ENCODE measurements at places on chromosomes 2 and 18. TPM values are rescaled to one million over a fixed set of nuclear protein-coding genes. Genes with fewer than 3 reads are reported as not detected.

KIF5C gene
- polyA plus RNA-seq = 1.0 TPM

RGPD3 gene
- 0.06 TPM for polyA plus RNA-seq

AQP12A gene
- not detected for polyA plus RNA-seq

DNA sequence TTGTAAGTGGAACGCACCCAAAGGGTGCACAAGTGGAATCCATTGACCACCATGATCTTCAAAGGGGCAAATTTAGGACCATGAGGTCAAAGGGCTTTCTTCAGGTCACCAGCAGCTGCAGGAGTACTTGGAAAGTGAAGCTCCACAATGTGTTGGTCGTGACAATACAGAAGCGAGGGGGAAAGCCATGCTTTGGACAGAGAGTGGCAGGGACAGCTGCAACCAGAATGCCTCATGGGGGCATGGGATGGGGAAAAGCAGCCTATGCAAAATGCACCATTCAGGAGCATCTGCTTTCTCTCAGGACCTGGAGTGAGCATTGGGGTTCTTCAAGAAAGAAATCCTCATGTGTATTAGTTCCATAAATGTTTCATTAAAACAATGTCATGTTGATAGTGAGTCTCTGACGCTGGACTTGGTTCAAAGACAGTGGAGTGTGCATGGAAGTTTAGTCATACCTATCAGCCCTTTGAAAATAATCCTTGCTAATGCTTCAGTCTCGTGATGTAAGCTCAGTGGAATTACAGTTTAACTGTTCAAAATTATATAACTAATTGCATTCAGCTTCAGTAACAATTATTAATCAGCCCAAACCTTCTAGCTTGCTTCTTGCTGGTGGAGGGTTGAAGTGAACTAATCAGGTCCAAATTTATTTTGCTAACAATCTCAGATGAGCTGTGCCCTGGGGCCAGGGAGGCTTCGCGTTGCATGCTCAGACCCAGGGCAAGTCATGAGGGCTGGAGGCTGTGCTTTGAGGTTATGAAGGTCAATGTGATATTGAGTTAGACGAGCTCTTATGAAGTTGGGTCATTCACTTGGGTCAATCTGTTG is 41.6 kb downstream of the ACKR3 start:
- H3K27me3 ChIP-seq = peaks cover 22% of the 10 kb centered on the region
- no peak for DNase-seq
- peaks cover 3% of the 10 kb centered on the region for H3K4me1 ChIP-seq
- H3K27ac ChIP-seq = no peak overlapping the region
- no peaks in the 10 kb centered on the region for H3K36me3 ChIP-seq

DNA sequence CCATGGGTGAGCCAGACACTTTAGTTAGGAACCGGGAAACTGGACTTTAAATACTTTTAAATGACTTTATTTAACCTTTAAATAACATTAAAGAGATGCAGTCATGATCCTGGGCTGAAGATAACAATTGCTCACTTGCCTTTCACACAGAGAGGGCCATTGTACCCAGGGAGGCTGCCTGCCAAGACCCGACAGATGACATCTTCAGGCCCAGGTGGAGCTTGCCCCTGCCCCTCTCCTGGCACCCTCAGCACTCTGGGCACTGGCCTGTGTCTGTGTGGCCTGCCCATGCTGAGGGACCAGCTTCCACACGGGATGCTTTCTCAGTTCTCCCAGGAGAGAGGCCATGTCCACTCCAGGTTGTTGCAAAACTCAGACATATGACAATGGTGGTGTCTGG is 216.4 kb upstream of the MYT1L start:
- H3K4me1 ChIP-seq = no peaks in the 10 kb centered on the region
- no peak for DNase-seq
- H3K4me3 ChIP-seq = no peak overlapping the region

DNA sequence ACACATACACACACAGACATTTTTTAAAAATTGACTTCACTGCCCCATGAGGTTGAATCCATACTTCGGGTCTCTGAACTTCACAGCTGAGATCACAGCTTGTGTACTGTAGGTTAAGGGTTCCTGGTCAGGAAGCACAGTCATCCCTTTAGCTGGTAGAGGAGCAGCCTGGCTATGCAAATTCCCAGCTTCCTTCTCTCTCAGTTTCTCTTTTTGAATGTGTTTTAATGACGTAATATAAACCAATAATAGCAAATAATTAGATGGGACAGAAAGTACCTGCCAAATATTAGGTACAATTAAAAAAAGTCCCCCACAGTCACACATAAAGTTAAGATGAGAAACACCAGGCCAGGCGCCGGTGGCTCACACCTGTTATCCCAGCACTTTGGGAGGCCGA is 178.7 kb downstream of the ZNF385B start:
- no peaks in the 10 kb centered on the region for H3K4me1 ChIP-seq
- H3K27me3 ChIP-seq = no peaks in the 10 kb centered on the region
- no peak overlapping the region for H3K27ac ChIP-seq
- H3K4me3 ChIP-seq = no peak overlapping the region

DNA sequence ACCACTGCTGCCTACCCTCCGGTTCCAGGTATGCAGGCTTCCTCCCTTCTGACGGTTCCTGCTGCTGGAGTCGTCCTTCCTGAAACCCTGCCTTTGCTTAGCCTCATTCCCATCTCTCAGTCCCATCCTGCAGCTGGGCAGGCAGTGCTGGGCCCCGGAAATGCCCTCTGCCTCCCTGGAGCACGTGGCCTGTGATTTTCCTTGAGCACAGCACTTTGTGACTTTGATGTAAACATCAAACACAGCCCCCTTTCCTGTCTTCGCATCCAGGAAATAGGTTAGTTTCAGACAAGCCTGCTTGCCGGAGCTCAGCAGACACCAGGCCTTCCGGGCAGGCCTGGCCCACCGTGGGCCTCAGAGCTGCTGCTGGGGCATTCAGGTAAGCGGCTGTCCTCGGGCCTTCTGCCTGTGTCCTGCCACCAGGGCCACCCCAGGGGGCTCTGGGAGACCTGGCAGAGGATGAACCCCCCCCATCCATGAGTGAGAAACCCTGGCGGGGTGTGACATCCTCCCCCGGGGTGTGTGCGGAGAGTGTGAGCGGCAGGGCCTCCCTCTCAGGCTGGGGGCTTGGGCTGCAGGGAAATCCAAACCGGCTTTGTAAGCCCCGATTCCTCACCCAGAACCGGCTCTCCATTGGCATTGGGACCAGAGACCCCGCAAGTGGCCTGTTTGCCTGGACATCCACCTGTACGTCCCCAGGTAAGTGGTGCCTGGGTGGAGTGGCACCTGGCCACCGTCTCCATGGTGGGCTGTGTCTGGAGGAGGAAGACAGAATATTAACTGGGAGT is at the start of gene ZAP70:
Gene ZAP70, plus strand, starts transcription at position 281 of the 788 bp plus-strand sequence. CDS start 10,461 bp downstream, outside the sequence.
- no peaks in the 10 kb centered on the region for H3K27me3 ChIP-seq
- peak; percentile 87 for DNase-seq
- peak within 1 kb of the TSS; percentile 94 for H3K4me3 ChIP-seq

- H3K27me3 ChIP-seq = no peaks in the 10 kb centered on the region
- no peaks in the 10 kb centered on the region for H3K4me1 ChIP-seq
- no peaks in the 10 kb centered on the region for H3K36me3 ChIP-seq
- H3K27ac ChIP-seq = no peak overlapping the region
- no peak overlapping the region for H3K4me3 ChIP-seq
Observed at GRCh38 chr2:68294187-68294586, 25.6 kb downstream of the CNRIP1 start.

GRCh38 chr2:195658541-195658890 is 1.5 kb downstream of the SLC39A10 start:
- no peak for DNase-seq
- H3K36me3 ChIP-seq = peaks cover 11% of the 10 kb centered on the region
- peak overlapping the region; percentile 99 for H3K27ac ChIP-seq
- peak overlapping the region; percentile 95 for H3K4me3 ChIP-seq

GRCh38 chr18:34514238-34514637 is 195.9 kb upstream of the DTNA start:
- no peaks in the 10 kb centered on the region for H3K4me1 ChIP-seq
- DNase-seq = no peak
- H3K27ac ChIP-seq = no peak overlapping the region

DNA sequence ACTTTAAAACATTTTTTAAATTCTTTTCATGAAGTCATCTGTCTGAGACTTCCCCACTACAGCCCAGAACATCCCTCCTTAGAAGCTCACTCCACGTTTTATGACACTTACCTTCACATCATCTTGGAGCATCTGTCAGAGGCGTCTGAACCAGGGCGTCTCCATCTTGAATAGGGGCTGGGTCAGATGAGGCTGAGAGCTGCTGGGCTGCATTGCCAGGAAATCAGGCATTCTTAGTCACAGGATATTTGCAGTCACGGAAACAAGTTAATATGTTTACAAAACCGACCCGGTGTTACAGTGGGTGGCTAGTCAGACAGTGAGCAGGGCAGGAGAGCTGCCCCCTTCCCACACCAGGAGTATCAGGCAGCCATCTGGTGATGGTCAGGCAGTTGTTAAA is 456.5 kb downstream of the FBXO15 start:
- no peak overlapping the region for H3K27ac ChIP-seq
- DNase-seq = no peak
- no peaks in the 10 kb centered on the region for H3K36me3 ChIP-seq
- no peaks in the 10 kb centered on the region for H3K4me1 ChIP-seq
- H3K4me3 ChIP-seq = no peak overlapping the region

DNA sequence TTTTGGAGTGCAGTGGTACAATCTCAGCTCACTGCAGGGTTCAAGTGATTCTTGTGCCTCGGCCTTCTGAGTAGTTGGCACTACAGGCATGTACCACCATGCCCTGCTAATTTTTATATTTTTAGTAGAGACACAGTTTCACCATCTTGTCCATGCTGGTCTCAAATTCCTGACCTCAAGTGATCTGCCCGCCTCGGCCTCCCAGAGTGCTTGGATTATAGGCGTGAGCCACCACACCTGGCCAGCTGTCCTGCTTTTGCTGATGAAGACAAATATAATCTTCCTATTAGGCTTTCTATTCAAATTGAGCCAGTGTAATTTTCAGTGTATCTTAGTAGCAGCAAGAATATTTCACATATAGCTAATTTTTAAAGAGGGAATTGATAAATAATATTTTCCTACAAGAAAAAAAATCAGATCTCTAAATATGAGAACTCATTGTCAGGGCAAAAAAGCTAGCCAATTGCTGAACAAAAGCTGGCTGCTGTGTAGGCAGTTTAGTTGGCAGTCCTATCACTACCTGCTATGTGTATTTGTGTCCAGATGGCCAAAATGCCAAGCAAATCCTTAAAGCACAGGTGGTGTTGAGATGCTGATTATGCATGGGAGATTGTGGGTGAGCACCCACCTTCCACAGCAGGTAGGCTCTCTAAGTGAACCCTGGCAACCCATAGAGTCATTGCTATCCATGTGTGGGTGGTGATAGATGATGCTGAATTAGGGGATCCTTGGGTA is 60.8 kb upstream of the STAM2 start:
- no peaks in the 10 kb centered on the region for H3K4me1 ChIP-seq
- no peak for DNase-seq
- no peaks in the 10 kb centered on the region for H3K36me3 ChIP-seq
- no peak overlapping the region for H3K27ac ChIP-seq
- peaks cover 7% of the 10 kb centered on the region for H3K27me3 ChIP-seq

DNA sequence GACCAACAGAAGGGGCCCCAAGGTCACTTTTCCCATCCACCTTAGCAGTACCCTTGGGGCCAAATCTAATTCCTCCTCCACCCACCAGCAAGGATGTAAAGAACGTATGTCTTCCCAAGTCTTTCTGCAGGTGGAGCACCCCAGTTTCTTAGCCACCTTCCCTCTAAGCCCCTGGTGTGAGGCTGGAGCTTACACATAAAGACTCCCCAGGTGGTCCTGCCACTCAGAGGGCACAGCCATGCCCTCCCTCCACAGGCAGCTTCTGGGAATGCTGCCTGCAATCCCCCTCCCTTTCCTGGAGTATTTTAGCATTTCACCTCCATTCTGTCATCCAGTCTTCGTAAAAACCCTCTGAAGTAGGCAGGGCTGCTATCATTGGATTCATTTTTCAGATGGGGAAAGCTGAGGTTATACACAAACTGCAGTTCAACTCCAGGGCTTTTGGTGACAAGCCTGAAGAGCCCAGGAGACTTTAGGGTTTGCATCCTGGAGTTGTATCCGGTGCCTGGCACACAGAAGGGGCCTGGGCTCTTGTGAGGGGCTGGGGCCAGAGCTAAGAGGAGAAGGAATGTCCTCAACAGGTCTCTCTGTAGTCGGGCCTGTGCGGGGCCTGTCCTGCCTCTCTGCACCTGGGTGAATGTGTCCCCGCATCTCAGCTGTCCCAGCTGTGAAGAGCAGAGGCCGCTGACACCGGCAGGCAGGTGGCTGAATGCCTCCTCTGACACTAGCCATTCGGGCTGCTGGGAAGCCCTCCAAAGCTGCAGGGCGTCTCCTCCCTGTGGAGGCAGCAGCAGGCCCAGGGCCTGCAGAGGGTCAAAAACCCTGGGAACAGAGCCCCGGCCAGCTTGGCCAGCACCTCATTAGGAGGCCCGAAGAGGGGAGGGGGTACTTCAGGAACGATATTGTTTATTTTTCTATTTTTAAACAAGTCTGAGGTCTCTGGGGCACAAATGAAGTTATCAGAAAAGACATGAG is 27.6 kb downstream of the CIB4 start:
- no peak for DNase-seq
- H3K4me3 ChIP-seq = no peak overlapping the region

- H3K27ac ChIP-seq = no peak overlapping the region
- H3K36me3 ChIP-seq = no peaks in the 10 kb centered on the region
- DNase-seq = no peak
- H3K4me1 ChIP-seq = peaks cover 5% of the 10 kb centered on the region
Observed at GRCh38 chr18:54712758-54713157, 115.5 kb upstream of the RAB27B start.

DNA sequence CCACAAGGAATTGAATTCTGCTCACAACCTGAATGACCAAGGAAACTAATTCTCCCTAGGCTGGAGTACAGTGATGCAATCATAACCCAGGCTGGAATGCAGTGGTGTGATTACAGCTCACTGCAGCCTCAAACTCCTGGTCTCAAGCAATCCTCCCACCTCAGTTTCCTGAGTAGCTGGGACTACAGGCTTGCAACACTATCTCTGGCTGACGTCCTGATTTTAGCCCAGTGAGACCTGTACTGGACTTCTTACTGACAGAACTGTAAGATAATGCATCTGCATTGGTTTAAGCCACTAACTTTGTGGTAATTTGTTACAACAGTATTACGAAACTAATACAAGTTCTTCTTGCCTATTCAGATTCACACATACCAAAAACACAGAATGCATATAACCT is 9.5 kb upstream of the KDSR start:
- H3K4me3 ChIP-seq = no peak overlapping the region
- H3K4me1 ChIP-seq = peaks cover 10% of the 10 kb centered on the region
- no peaks in the 10 kb centered on the region for H3K27me3 ChIP-seq
- no peak for DNase-seq

DNA sequence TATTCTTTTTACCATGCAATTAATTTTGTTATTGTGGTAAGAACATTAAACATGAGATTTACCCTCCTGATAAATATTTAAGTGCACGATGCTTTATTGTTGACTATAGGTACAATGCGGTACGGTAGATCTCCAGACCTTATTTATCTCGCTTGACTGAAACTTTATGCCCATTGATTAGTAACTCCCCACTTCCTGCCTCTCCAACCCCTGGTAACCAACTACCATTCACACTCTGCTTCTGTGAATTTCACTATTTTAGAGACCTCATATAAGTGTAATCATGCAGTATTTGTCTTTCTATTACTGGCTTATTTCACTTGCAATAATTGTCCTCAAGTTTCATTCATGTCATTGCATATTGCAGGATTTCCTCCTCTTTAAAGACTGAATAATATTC is 195.7 kb upstream of the ID2 start:
- H3K4me3 ChIP-seq = no peak overlapping the region
- H3K4me1 ChIP-seq = peaks cover 36% of the 10 kb centered on the region
- no peaks in the 10 kb centered on the region for H3K36me3 ChIP-seq
- H3K27ac ChIP-seq = peak overlapping the region; percentile 1
- H3K27me3 ChIP-seq = peaks cover 4% of the 10 kb centered on the region

- H3K4me1 ChIP-seq = no peaks in the 10 kb centered on the region
- no peaks in the 10 kb centered on the region for H3K27me3 ChIP-seq
- peaks cover 17% of the 10 kb centered on the region for H3K36me3 ChIP-seq
- no peak overlapping the region for H3K4me3 ChIP-seq
Observed at GRCh38 chr18:74796841-74797576, 199.3 kb downstream of the ZNF407 start.
